ENCODE measurements at places on chromosomes 1 and 21.

DNA sequence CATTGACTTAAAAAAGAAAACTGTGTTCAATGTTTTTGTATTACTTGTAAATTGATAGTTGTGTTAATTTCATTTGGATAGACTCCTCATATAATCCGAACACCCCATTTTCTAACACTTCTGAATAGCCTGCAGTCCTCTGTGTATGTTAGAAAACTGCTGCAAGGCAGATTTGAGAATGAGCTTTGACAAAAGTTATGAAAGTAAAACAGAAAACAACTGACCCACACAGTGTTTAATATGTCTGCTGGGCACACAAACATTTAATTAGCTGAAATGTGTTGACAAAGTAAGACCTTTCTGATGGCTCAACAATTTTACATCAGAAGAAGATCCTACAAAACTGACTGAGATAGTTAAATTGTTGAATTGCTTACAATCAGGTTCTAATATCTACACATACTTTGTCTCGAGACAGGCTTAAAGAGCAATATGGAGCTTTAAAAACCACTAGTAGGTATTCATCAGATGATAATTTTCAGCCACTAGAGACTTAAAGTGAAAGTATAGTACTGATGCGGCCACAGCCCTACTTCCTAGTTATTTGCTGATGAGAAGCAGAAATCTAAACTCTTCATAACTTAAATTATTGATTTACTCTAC lies 40.0 kb upstream of the PRMT6 start:
- no peak for DNase-seq

GRCh38 chr1:68093737-68094136 lies 43.3 kb upstream of the DIRAS3 start:
- no peak for DNase-seq

DNA sequence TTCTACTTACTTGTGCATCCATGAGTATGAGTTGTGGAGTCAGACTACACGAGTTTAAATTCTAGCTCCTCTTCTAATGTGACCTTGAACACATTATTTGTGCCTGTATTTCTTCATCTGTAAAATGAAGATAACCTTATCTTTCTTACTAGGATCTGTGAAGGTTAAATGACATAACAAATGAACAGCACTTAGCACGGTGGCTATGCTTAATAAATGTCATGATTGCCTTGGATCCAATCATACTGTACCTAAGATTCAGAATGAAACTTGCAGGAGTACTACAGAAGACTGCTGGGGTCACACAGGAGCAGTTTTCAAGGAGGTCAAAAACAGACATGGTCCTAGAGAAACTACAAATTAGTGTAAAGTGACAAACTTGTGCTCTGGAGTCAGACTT lies 22.2 kb upstream of the ALG14 start:
- DNase-seq = no peak

DNA sequence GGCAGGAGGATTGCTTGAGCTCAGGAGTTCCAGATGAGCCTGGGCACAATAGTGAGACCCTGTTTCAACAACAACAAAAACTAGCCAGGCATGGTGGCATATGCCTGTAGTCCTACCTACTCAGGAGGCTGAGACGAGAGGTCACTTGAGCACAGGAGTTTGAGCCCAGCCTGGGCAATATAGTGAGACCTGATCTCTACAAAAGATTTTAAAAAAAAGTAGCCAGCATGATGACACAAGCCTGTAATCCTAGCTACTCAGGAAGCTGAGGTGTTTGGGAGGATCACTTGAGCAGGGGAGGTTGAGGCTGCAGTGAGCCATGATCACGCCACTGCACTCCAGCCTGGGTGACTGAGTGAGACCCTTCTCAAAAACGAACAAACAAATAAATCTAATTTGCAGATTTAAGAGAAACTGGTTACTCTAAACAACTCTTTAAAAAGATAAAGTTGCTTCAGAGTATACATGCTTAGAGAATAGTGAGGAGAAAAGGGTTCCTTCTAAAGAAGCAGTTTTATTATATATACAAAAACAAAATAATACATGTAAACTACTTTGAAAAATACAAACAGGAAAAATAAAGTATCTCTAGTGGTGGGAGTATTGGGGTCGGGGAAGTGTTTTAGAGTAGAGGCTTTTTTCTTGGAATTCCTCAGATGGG lies 88.4 kb downstream of the ADCY10 start:
- no peak for DNase-seq

- no peak for DNase-seq
Measured at GRCh38 chr1:172497230-172497629, 35.7 kb upstream of the SUCO start.

GRCh38 chr1:78651241-78651640 lies 1.6 kb downstream of the IFI44 start:
- DNase-seq = no peak

- no peak for DNase-seq
Measured at GRCh38 chr1:67407498-67407897, 22.7 kb downstream of the SERBP1 start.

DNA sequence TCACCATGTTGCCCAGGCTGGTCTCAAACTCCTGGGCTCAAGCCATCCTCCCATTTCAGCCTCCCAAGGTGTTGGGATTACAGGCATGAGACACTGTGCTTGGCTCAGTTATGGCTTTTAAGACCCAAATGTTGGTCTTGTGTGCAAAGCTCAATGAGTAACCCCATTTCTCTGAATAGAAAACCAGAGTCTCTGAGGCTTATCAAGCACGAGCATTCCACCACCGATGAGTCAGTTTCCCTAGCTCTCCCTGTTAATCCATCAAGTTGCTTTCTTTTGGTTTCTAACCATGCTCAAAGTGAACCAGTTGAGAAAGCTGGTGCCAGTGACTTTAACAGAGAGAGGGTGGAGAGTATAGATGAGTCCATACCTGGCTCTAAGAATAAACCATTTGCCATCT lies 350.9 kb upstream of the ADGRL2 start:
- no peak for DNase-seq

GRCh38 chr1:169739980-169740379 lies 6.1 kb upstream of the SELE start:
- DNase-seq = no peak

DNA sequence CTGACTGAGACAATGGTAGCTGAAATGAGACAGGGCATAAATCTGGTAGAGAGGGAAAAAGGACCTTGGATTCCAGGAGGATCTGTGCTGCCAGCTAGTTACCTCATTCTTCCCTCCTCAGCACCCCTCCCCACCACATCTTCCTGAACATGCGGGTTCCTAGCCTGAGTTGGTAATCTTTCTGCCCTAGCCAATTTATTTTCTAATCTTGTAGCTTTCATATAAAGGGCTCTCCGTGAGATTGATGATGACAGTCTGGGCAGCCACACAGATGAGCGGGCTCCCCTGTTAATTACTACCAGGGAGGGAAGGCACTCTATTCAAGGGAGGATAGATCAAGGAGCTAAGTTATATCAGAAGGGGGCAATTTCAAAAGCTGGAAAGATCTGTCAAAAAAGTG lies 20.2 kb downstream of the ARHGEF11 start:
- DNase-seq = no peak

- no peak for DNase-seq
Measured at GRCh38 chr21:27827972-27828371, 861.1 kb upstream of the ADAMTS5 start.

DNA sequence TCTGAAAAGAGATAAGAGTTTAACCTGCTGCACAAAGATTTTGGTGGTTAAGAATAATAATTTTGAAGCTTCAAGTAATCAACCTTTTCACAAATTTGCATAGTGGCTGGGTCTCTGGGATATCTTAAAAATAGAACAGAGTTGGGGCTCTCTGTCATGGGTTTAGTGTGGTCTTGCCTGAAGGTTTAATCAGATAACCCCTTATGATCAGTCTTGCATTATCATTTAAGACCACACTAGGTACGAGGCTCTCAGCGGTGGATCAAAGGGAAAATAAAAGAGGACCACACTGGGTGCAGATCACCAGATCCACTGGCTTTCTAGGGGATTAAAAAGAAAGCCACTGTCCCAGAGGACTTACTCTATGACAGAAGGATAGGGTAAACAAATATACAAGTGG lies 19.5 kb downstream of the LRRC8C start:
- DNase-seq = no peak

DNA sequence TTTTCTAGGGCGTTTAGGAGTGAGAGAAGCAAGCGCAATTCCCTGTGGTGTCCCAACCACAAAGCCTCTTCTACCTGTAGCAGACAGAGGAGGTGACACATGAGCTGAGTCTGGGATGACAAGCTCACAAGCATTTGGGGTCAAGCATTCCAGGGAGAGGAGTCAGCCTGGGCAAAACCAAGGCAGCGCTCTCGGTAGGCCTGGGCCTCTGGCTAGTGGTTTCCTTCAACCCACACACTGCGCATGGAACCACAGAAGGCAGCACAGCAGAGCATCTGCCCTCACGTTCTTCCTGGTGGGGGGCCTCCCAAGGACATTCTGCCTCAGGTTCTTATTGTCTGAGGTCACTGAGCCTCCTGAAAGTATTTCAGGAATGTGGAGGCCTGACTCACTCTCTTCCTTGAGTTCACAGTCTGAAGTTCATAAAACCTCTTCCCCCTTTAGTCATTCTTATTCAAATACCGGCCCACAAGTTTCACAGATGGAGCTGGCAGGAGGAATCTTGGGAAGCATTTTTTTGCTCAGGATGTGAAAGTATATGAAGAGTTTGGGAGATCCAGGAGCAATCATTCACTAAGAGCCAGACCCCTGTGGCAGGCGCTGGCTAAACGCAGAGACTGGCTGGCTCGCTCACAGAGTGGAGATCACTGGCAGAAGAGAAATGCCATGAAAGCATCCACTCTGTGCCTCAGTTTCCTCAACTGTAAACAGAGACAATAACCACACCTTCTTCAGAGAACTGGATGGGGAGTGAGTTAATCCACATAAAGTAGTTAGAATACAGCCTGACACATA lies 26.8 kb downstream of the CCN1 start:
- DNase-seq = no peak

- DNase-seq = no peak
Measured at GRCh38 chr1:187306710-187307415, 478.1 kb downstream of the PLA2G4A start.

DNA sequence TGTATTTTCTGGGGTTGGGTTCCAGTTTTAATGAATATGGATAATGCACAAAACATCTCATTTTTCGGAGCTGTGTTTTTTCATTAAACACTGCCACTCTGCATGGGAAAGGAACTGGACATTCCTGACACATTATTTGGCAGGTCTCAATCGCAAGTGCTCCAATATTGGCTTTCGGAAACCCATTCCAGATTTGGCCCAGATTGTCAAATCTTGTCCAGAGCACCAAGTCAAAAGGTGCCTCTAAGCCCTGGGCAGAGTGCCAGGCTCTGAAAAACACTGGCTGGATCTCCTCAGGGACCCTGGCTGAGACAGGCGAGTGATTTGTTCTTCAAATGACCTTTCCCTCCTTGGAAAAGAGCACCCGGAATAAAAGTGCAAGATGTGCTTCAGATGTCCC lies 68.4 kb upstream of the MRPS6 start:
- no peak for DNase-seq

DNA sequence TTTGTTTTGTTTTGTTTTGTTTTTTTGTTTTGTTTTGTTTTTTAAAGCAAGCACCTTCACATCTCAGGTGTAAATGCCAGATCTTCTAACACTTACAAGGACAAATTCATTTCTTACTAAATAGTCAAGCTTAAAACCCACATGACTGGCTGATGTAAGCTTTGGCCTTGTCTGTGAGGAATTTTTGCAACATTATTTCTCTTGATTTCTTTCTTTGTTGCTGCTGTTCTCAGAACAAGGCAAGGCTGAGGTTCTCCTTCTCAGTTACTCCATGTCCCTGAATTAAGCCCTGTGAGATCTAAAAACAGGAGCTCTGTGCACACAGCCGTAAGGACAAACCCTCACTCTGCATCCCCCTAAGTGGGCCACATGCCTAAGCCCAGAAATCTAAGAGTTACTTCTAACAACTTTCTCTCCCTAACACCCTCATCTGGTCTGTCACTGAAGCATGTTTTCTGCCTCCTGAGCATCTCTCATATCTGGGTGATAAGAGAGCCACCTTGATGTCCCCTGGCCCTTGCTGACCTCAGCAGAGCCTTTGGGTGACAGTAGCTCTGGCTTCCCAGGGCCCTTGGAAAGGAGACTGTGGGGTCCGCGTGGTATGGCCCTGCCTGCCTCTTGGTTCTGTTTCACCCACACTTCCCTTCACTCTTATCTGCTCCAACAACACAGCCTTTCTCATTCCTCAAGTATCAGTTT lies 81.2 kb upstream of the HOOK1 start:
- no peak for DNase-seq

- peak; percentile 70 for DNase-seq
Measured at GRCh38 chr1:221742555-221743415, 896 bp upstream of the DUSP10 start.

DNA sequence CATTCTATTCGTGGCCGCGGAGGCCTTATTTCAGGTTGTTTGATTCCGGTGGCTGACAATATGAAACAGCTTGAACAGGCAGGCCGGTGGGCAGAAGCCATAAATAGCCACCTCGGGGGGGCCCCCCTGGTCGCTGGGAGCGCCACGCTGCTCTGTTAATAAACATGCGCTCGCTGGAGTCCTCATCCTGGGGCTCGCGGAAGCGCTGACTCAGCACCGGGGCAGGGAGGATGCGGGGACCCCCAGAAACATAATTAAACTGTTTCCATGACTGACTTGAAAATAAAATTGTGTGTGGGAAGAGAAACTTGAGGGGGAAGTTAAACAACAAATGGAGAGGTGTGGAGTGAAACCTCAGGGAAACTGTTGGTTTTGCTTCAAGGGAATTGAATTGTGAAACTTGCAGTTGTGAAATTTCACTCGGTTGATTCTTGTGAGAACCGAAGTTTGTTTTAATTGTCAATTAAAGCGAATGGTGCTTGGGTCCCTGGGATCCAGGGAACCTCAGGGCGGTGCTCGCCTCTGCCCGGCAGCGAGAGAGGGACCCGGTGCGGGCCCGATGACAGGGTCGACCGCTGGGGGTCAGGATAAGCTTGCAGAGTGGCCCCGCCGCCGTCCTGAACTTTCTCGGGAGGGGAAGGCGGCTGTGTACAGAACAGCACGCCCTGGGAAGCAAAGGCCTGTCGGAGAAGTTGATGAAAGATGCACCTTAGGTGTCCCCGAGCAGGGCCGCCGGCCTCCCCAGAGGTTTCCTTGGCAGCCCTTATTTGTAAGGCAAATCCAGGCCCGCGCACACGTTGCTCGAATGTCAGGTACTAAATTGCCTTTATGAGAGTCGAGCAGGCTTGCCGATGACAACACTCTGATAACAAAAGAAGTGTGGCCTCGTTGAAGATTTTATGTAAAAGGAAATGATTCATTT lies 176.9 kb upstream of the LMO4 start:
- DNase-seq = peak; percentile 4

All from NCI-H1092 (cell line).